ENCODE measurements at places on chromosomes 11 and 22.

DNA sequence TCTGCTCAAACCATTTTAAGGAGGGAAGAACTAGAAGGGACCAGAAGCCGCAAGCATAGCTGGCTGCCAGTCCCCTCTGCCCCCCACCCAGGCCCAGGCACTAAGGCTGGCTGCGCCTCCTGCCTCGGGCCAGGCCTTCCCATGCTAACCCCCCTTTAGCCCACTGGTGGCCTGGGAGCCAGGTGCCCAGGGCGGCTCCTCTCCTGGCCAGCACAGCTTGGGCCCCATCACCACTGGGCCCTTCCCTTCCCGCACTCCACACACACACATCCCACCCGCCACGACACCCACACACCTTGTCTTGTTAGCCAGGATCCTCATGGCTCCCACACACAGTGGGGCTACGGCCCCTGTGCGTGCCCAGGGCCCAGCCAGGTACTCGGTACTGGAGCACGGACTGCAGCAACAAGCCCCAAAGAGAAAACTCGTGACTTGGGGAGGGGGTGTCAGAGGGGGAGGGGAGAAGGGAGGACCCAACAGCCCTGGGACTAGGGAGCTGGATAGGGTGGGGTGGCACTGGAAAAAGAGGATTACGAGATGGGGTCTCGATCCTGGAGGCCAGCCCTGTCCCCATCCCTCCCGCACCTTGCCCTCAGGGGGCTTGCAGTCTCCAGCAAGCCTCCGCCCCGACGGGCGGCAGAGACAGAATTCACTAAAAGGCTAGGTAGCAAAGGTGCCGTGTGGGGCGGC lies 16.0 kb downstream of the BCL9L start:
- no peak for DNase-seq

- no peak for DNase-seq
Observed at GRCh38 chr11:109731451-109731850, 309.5 kb downstream of the C11orf87 start.

GRCh38 chr11:69825941-69826340 lies 6.7 kb upstream of the FGF3 start:
- DNase-seq, result no peak

GRCh38 chr11:128424851-128425285 lies 162.5 kb downstream of the ETS1 start:
- DNase-seq, result no peak

GRCh38 chr22:37501610-37502341 lies 15.6 kb upstream of the MFNG start:
- DNase-seq, result no peak

DNA sequence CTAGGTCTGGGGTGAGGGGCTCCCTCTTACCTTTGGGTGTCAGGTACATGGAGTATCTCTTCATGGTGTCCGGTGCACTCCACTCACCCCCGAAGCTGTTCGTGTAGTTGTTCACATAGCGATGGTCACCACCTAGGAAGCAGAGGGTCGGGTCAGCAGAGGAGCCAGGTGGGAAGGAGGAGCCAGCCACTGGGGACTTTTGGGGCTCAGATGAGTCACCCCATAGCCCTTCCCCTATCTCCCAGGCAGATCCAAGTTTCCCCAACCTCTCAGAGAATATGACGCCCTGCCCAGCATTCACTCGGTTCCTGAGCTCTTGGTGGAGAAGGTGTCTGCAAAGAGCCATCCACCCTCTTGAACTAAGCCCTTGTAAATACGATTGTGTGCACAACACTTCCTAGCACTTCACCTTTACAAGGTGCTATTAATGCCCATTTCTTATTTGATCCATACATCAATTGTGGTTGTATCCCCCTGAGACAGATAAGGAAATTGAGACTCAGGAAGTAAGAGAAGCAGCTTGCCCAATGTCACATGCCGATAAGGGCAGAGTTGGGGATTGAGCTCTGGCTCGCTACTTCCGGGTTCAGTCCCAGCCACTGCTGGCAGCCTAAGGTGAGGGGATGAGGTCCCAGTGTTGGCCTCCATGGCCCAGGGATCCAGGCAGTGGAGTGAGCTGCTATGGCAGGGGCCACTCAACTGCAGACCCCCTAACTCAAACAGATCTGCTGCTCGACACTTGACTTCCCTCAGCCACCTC lies 14.8 kb downstream of the TRIM29 start:
- no peak for DNase-seq

DNA sequence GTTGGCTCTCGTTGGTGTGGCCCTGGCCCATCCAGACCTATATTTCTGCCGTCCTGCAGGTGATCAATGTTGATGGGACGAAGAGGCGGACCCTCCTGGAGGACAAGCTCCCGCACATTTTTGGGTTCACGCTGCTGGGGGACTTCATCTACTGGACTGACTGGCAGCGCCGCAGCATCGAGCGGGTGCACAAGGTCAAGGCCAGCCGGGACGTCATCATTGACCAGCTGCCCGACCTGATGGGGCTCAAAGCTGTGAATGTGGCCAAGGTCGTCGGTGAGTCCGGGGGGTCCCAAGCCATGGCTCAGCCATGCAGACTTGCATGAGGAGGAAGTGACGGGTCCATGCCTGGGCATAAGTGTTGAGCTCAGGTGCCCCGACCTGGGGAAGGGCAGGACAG lies 57.1 kb upstream of the PPP6R3 start:
- DNase-seq, result no peak

DNA sequence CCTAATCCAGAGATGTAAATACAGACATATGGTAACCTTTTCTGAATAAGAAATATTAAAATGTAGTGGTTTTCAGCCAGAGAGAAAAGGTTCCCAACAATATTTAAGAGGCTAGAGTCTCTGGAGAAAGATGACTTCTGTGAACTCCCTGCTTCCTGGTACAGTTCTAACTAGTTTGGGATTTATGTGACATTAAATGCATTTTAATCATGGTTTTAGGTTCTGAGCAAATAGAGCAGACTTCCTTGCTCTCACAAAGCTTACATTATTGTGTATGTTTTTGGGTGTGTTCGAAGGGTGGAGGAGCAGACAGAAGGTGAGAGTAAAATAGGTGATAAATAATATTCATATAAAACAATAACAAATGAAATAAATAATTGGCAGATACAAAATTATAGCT lies 250.1 kb upstream of the LUZP2 start:
- no peak for DNase-seq

DNA sequence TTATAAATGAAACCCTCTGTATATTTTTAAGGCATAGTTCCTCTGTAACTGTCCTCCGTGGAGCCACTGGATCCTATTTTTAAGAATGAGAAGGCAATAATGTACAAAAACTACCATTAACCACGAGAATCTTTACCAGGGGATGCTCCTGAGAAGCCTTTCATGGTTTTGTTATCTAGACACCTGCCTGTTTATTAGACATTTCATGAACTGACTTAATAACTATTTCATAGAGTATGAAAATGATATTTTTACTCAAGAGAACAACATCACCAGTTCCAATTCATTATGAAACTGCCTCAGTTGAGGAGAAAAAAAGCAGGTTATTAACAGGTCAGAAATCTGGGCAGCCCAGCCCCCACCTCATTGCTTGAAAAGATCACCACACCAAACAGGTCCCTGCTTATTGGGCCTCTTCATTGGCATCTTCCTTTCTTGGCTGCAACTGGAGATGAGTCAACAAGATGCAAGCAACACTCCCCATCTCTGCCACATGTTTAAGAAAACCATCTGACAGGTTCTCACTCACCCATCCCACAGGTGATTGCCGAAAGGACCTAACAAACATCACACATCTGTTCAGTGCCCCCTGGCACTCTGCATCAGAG lies 27.8 kb downstream of the ETS1 start:
- DNase-seq, result no peak

GRCh38 chr11:62646825-62647608 lies 604 bp upstream of the GANAB start:
- DNase-seq, result no peak

GRCh38 chr11:25566298-25567200 lies 765.4 kb upstream of the ANO3 start:
- no peak for DNase-seq

- DNase-seq, result no peak
Observed at GRCh38 chr11:126917531-126918204, 82.9 kb downstream of the KIRREL3 start.

DNA sequence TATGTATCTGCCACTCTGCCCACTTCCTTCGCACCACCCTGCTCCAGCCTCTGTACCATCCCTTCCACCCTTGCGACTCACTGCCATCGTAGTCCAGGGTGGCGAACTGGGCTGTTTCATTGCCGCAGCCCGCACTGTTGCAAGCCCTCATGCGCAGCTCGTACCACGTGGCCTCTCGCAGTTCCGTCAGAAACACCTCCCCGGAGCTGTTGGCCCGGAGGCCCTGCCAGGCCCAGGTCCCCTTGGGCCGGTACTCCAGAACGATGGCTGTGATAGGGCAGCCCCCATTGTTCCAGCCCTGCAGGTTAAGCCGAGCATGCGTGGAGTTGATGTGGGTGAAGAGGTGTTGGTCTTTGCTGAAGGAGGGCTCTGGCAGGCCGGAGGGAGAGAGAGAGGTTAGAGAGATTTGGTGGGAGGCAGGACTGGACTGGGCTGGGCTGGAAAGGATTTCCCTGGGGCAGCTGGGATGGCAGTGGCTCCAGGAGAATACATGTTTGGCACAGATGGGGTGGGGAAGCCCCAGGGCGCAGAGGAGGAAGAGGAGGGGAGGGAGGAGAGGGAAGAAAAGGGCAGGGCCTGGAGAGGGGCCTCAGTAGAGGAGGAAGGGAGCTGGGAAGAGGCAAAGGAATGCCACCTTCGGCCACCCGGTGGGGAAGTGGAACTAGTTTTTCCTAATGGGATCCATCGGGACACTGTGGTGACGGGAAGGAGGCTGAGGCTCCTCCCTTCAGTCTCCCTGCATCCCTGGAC lies 109.6 kb downstream of the CEP164 start:
- DNase-seq, result no peak

GRCh38 chr11:69183613-69184012 lies 27.9 kb downstream of the SMIM38 start:
- no peak for DNase-seq

GRCh38 chr11:86678296-86678695 lies 5.9 kb upstream of the ME3 start:
- DNase-seq, result no peak

GRCh38 chr11:123509737-123510578 lies 79.9 kb downstream of the GRAMD1B start:
- DNase-seq, result no peak

DNA sequence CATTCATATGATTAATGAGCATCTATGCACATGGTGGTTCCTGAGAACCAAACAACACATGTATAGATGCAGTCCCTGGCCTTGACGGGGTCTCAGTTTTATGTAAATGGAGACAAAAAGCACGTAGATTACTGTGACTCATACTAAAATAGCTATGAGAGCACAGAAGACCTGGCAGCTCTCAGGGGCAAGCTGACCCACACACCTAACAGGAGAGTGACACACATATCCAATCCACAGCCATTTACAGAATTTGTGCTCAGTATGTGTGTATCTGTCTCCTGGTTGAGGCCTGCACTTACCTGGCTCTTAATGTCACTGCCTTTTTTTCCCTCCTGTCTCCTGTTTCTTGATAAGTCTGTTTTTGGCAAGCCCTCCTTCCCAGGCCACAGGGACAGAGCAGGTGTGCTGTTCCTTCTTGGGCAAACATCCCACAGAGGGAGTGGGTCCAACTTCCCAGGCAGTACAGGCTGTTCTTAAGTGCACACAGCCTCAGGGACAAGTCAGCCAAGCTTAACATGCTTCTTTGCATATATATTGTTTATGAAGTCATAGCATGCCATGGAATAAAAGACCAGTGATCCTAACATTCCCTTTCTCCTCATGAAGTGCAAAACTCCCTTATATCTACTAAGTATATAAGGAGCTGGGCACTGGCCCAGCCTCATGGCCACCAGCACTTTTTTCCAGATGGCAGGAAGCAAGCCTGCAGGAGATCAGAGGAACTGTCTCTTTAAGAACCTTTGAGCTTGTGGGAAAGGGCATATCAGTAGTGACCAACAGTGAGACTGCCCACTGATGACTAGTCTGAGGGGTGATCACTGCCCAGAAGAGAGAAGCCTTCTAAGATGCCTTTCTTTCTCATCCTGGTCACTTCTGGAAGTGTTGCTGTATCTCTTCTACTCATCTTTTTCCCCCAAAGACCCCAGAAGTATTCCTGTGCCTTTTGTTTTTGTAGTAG lies 124.7 kb upstream of the CCDC90B start:
- DNase-seq, result no peak

DNA sequence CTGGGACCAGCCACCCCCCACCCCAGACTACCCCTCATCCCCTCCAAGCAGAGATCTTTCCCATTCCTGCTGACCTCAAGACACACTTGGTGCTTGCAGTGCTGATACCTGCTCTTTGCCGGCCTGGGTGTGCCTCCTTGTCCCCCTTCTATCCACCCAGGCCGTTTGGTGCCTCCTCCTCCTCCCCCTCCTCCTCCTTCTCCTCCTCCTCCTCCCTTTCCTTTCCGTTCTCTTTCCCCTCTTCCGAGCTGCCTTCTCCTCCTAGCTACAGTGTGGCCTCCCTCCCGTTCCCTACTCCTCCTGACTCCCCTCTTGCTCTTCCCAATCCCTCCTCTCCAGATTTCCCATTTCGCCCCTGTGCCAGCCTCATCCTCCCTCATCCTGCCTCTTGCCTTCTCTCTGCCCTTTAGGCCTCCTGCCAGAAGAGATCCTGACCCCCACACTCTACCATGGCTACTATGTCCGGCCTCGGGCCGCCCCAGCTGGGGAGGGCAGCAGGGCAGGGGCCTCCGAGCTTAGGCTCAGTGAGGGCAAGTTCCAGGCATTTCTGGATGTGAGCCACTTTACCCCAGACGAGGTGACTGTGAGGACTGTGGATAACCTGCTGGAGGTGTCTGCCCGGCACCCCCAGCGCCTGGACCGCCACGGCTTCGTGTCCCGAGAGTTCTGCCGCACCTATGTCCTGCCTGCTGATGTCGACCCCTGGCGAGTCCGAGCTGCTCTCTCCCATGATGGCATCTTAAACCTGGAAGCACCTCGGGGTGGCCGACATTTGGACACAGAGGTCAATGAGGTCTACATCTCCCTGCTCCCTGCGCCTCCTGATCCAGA lies 712 bp downstream of the HSPB2 start:
- no peak for DNase-seq

- no peak for DNase-seq
Observed at GRCh38 chr11:15107730-15108515, 6.8 kb upstream of the INSC start.

GRCh38 chr22:46090036-46090591 lies 60.2 kb upstream of the PPARA start:
- no peak for DNase-seq

DNA sequence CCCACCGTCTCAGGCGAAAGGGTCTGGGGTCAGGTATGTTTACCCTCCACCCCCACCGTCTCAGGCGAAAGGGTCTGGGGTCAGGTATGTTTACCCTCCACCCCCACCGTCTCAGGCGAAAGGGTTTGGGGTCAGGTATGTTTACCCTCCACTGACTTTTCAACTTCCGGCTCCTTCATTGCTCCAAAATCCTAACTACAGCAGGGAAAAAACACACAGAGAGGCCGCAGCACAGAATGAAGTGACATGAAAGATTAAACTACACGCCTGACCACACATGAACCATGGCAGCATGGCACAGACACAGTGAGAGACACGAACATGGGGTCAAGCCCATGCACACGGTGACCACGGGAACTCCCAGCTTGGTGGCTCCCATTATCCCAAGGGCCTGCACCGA lies 634.9 kb upstream of the B3GAT1 start:
- DNase-seq, result no peak

GRCh38 chr11:117087446-117087845 lies 10.8 kb downstream of the SIK3 start:
- DNase-seq, result no peak

All from cortex of kidney (tissue), 1 donor.